ENCODE measurements at places on chromosomes 6 and 20.

GRCh38 chr6:100464903-100465700, at the start of gene SIM1:
TSS of gene SIM1 (minus strand) at chr6:100464921. CDS start at chr6:100463468, 1,453 bp downstream.
- DNase-seq, result peak; percentile 82

GRCh38 chr6:170147832-170148708, 142.8 kb downstream of the DLL1 start:
- DNase-seq, result no peak

GRCh38 chr20:57785720-57786119, 75.9 kb upstream of the PMEPA1 start:
- DNase-seq, result no peak

DNA sequence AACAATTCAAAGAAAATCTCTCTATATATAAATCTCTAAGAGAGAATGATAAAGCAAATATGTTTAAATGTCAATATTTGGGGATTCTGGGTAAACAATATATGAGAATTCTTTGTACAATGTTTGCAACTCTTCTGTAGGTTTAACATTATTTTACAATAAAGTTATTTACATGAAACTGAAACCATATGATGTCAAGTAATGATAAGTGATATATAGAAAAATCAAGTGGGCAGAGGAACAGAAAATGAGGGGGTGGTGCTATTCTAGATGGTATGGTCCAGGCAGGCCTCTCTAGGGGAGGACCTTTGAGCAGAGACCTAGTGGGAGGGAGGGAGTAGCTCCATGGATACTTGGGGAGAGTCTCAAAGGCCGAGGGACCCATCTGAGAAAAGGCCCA, 16.4 kb upstream of the SCRT2 start:
- no peak for DNase-seq

DNA sequence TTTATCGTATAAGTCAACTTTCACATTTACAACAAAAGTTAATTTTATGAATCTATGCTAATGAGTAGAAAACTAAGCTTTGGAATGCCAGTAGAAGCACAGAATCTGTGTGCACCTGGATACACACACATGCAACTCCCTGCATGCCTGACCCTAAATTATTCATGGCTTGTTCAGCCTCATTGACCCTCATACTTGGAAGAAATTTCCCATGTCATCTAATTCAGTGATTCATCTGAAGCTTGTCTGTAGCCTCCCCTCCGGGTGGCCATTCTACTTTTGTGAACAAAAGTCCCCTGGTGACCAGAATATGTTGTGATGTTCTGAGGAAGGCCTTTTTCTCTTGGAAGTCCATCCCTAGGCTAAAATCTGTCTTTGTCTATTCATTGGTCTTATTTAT, 1078.4 kb downstream of the KIF16B start:
- DNase-seq, result no peak

GRCh38 chr6:125363039-125363823, 61.5 kb upstream of the HDDC2 start:
- DNase-seq, result no peak

DNA sequence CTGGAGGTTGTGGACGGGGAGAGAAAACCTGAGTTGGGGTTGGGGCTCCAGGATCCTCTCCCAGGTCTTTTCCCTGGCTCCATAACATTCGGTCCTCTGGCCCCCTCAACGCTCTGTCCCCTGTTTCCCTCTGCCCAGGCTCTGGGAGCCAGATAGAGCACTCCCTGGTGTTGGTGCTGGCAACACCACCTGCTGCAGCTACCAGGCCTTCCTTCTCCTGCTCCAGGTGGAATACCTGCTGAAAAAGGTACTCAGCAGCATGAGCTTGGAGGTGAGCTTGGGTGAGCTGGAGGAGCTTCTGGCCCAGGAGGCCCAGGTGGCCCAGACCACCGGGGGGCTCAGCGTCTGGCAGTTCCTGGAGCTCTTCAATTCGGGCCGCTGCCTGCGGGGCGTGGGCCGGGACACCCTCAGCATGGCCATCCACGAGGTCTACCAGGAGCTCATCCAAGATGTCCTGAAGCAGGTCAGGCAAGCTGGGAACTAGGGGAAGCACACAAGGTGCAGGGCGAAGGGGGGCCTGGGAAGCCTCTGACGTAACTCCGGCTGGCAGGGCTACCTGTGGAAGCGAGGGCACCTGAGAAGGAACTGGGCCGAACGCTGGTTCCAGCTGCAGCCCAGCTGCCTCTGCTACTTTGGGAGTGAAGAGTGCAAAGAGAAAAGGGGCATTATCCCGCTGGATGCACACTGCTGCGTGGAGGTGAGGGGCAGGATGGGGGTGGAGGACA, 14.6 kb downstream of the DEF6 start:
- DNase-seq, result no peak

GRCh38 chr6:62265906-62266525, 20.0 kb downstream of the KHDRBS2 start:
- no peak for DNase-seq

GRCh38 chr6:47478233-47479139, 897 bp downstream of the CD2AP start:
- no peak for DNase-seq

- no peak for DNase-seq
Measured at GRCh38 chr6:73923905-73924485, 228.0 kb downstream of the CD109 start.

DNA sequence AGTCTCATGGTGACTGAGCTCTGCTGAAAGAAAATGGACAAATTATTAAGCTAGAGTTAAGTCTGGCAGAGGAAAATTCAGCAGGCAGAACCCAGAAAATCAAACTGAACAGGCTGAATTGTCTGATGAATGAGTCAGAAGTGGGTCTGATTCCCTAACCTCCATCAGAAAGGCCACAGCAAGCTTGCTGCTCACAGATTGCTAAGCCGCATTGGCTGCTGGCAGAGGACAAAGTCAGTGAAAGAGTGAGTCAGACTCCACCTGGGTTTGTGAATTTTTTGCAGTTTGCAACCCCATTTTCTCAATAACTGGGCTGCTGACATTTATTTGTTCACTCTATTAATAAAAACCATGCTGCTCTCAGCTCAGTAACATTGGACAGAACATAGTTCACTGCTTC, 191.3 kb downstream of the EPM2A start:
- DNase-seq, result peak; percentile 57

DNA sequence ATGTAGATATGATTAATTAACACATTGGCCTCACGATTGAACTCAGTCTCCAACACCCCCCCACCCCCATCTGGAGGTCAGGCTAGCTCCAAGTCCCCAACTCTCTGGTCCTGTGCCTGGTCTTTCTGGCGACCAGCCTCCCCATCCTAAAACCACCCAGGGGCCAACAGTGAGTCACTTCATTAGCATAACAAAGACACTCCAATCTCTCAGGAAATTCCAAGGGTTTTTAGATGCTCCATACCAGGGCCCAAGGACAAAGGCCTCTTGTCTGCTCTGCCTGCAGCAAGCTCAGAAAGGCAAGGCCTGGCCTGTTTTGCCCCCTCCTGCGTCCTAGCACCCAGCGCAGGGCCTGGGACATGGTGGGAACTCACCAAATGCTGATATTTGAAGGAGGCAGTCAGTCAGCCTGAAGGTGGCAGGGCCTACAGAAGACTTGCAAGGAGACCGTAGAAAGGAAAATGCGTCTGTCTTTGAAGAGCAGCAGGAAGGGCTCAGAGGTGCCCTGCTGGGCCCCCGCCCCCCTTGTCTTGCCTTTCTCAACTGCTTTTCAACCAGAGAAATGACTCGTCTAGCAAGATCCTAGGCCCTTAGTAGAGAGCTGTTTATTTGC, 184.7 kb downstream of the CDH4 start:
- no peak for DNase-seq

DNA sequence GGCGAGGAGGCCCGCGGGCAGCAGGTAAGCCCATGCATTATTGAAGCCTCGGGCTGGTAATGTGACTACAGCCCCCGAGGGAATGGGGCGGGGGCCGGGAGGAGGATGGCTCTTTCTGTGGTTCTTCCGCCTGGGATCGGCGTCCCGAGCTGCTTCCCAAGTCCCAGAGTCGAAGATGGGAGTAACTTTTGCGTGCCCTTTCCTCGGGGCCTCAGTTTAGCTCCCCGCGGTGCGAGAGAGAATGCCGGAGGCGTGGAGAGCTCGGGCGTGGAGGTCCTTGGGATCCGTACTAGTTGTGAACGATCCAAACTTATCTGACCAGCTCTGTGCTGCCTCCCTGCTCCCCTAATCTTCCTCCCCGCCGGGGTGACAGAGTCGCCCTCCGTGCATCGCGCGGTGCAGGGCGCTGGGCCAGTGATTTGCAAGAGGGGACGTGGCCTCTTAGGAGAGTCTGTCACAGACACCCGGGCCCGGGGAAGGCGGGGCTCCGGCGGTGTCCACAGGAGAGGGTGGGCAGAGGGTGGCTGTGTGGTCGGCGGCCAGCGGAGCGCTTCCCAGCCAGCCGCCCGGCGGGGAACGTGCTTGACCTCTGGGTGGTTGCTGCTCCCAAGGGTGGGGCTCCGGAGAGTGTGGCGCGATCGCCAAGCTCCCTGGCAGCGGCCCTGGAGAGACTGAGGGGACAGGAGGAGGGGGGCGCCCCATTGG, 815 bp downstream of the UTRN start:
- no peak for DNase-seq

- no peak for DNase-seq
Measured at GRCh38 chr20:11117808-11118528, 444.2 kb upstream of the JAG1 start.

GRCh38 chr6:70894001-70894400, 62.9 kb downstream of the B3GAT2 start:
- no peak for DNase-seq

GRCh38 chr6:166194914-166195859, 27.5 kb upstream of the TBXT start:
- DNase-seq, result no peak

DNA sequence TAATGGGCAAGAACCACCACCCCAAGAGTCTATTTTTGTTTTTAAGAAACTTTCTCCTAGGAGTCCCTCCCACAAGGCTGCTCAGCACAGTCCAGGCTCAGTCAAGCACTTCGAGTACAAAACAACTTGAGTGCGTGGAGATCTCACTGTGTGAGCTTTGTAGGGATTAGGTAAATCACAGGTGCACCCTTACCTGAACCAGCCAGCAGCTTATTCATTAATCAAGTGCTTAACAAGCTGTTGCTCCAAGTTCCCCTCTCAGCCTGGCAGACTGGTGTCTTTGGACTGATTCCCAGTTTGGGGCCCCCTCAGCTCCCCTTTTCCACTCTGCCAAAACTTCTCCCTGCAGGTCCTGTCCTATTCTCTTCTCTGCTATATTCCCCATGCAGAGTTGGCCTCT, 133.1 kb downstream of the LY86 start:
- no peak for DNase-seq

DNA sequence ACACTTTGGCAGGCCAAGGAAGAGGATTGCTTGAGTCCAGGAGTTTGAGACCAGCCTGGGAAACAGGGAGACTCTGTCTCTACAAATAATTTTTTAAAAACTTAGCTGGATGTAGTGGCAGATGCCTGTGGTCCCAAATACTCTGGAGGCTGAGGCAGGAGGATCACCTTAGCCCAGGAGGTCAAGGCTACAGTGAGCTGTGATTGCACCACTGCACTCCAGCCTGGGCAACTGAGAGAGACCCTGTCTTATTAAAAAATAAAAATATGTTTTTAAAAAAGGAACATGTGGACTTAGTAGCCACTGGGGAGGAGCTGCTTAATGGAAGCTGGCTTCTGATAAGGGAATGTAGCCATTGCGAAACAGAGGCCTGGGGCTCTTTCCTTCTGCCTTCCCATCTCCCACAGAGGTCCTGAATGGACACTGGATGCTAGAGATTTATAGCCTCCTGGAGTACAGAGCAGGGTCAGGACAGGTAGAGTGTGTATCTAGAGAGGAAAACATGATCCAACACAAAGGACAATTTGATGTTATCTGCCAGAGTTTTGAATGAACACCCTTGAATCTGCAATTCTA, 21.7 kb upstream of the GMNN start:
- no peak for DNase-seq

GRCh38 chr6:169215201-169215681, 38.4 kb downstream of the THBS2 start:
- DNase-seq, result no peak

- DNase-seq, result no peak
Measured at GRCh38 chr6:1906609-1907008, 296.9 kb downstream of the FOXC1 start.

DNA sequence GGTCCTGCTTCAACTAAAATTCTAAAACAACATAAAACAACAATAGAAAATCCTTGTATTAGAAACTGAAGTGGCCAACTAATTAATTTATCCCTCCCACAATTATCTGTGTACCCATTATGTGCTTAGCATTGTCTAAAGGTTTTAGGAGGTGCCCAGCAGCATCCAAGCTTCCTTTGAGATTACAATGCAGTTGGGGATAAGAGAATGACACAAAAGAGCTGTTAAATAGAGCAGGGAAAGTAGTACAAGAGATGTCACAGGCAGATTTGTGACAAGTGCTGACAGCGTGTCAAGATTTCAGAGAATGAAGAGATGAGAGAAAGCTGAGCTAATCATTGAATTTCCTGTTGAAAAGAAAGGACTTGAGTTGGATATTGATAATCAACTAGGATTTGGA, 204.8 kb downstream of the OTOR start:
- no peak for DNase-seq

- no peak for DNase-seq
Measured at GRCh38 chr20:41173791-41174341, 36.5 kb downstream of the PLCG1 start.

- no peak for DNase-seq
Measured at GRCh38 chr6:70133246-70133645, 169.6 kb downstream of the COL9A1 start.

- DNase-seq, result no peak
Measured at GRCh38 chr6:8551993-8552392, 116.6 kb upstream of the SLC35B3 start.

DNA sequence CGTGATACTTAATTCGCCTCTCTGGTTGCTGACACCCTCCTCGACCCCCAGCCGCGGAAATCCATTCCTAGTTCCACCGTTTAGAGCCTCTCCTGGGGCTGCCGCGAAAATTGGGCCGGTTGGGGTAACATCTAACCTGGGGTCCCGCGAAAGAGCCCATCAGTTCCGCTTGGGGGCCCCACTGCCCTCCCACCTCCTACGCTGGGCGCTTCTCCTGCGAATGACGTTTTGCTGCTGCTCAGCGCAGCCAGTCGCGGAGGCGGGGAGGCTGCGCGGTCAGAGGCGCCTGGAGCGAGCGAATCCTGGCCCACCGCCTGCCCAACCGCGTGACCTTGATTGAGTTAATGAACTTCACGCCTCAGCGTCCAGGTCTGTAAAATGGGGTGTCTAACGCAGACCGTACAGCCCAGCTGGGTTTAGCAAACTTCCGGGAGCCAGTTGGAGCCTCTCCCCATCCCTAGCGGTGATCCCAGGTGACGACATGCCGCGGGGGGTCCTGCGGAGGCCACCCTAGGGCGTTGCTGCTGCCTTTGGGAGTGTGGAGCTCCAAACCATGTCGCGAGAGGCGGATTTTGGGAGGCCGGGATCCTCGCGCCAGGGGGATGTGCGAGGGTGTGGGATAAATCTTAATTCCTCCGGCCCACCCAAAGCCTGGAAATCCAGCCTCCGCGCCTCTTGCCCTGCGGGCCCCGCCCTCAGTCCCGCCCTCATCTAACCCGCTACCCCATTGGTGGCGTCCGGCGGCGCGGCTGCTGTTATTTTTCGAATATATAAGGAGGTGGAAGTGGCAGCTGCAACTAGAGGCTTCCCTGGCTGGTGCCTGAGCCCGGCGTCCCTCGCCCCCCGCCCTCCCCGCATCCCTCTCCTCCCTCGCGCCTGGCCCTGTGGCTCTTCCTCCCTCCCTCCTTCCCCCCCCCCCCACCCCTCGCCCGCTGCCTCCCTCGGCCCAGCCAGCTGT, at the start of gene CDC25B:
Gene CDC25B (plus strand): TSS at position 800 of the 958 bp plus-strand sequence. CDS start 222 bp downstream, outside the sequence.
- peak; percentile 51 for DNase-seq

Measured in BJ (cell line).